ENCODE measurements at places on chromosomes 5 and 9.

GRCh38 chr9:136978073-136978864 lies 965 bp downstream of the PTGDS start:
- peak; percentile 60 for DNase-seq

DNA sequence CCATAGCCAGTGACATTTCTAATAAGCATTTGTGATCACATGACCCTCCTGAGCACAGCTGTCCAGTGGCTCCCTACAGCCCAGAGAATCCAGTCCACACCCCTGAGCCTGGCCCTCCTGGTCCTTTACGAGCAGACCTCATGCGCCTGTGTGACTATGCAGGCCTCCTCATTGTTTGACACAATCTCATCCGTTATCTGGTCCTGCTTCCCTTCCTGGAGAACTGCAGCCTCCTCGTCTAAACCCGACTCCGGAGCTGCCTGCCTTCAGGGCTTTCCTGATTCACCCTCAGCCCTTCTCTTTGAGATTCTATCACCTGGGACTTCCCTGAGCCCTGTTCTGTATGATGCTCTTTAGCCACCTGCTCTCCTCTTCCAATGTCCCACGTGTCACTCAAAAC lies 79.7 kb downstream of the GPR21 start:
- DNase-seq = no peak

- no peak for DNase-seq
Observed at GRCh38 chr9:95855961-95856360, 19.5 kb upstream of the ERCC6L2 start.

- no peak for DNase-seq
Observed at GRCh38 chr9:97763874-97764273, 66.7 kb upstream of the XPA start.

GRCh38 chr5:119570910-119571309 lies 58.4 kb upstream of the FAM170A start:
- no peak for DNase-seq

GRCh38 chr5:128537221-128537999 lies 635 bp downstream of the FBN2 start:
- no peak for DNase-seq

- no peak for DNase-seq
Observed at GRCh38 chr9:73916016-73916673, 581.0 kb upstream of the RORB start.

GRCh38 chr9:114372921-114373448 lies 14.8 kb downstream of the AKNA start:
- DNase-seq = peak; percentile 49

- DNase-seq = no peak
Observed at GRCh38 chr5:156826150-156826549, 23.9 kb upstream of the PPP1R2B start.

DNA sequence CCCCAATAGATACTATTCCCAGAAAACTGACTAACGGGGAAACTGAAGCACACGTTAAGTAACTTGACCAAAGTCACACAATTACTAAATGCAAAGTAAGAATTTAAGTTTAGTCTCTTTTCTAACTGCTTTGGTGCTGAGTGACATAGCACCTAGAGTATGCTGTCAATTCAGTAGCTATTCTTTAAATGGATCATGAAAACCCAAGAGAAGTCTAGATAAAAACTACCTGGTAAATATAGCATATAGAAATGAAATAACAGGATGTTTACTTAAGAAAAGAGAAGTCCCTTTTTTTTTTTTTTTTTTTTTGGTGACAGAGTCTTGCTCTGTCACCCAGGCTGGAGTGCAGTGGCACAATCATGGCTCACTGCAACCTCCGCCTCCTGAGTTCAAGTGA lies 129.2 kb downstream of the PDE4D start:
- DNase-seq = no peak

GRCh38 chr9:5945112-5945511 lies 54.4 kb downstream of the MLANA start:
- no peak for DNase-seq

- no peak for DNase-seq
Observed at GRCh38 chr9:100466829-100467221, 6.1 kb upstream of the TMEFF1 start.

DNA sequence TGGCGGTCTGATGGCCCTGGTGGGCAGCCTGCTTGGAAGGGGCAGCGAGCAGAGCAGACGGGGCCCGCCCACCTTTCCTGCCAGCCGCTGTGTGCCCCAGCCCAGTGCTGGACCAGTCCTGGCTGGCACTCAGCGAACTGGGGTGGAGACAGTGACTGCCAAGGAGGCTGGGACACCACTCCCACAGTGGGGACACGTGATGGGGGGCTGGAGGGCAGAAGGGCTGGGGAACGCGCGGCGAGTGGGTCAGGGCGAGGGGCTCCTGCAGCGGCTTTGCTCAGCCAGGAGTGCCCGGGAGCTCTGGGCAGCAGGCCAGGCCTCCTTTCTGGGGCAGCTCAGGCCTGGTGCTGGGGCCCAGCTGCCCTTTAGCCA lies 19.5 kb downstream of the NCS1 start:
- no peak for DNase-seq

- DNase-seq = no peak
Observed at GRCh38 chr9:124017929-124018729, 6.6 kb downstream of the LHX2 start.

GRCh38 chr5:106801554-106801953 lies 869.2 kb downstream of the EFNA5 start:
- DNase-seq = no peak

- no peak for DNase-seq
Observed at GRCh38 chr9:2934883-2935282, 91.0 kb upstream of the PUM3 start.

DNA sequence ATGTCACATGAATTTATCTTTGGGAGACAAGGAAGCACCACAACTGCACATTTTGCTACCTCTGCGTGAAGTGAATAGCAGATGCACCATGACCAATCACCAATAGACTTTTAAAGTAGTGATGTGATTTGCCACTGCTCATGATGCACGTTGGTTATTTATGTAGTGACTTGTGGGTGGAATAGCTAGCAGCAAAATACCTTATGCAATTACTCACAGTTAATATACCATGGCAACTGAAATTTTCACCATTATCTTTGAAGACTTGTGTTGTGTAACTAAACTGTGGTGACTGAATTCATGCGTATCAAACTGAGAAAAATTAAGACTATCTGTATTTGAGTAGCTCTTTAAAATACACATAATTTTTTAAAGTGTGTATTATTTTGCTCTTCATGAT lies 46.2 kb upstream of the TUSC1 start:
- DNase-seq = no peak

GRCh38 chr5:169248996-169249395 lies 51.9 kb downstream of the SLIT3 start:
- DNase-seq = no peak

GRCh38 chr9:112174222-112174964 lies 704 bp downstream of the SUSD1 start:
- peak; percentile 40 for DNase-seq

- no peak for DNase-seq
Observed at GRCh38 chr5:59489551-59489950, 404.0 kb downstream of the PDE4D start.

DNA sequence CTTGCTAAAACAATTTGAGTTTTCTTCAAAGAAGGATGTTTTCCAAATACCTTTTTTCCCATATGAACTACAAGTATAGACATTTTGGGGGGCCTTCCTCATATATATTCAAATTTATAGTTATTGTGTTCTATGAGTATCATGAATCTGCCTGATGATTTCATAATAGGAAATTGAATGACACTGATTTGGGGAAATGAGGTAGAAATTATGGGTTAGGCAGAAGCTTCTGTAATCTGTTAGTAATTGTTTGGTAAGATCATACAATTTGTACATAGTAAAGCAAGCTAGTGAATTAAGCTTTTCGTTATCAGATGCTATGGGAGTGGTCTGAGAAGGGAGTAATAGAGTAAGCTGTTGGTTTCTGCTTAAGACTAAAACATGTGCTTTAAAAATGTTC lies 98.0 kb downstream of the TRIO start:
- DNase-seq = no peak

DNA sequence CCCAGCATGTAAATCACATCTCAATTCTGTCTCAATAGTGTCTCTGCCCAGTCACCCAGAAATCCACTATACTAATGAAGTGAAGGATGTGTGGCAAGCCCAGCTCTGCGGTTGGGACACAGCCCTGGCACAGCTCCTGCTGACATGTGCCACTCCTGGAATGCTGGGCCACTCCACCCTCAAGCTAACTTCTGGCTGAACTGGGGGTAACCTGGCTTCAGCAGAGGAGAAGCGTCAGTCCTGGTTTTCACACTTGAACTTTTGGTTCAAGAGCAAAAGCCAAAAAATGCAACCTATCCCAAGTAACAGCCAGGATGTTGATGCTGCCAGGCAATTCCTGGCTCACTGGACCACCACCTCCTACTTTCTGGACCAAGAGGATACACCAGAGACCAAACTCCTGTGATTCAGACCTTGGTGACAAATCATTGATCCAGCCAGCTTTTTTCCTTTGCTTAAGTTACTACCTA lies 86.4 kb downstream of the ARRDC3 start:
- no peak for DNase-seq

GRCh38 chr5:132890817-132891216 lies 17.3 kb downstream of the LEAP2 start:
- no peak for DNase-seq

DNA sequence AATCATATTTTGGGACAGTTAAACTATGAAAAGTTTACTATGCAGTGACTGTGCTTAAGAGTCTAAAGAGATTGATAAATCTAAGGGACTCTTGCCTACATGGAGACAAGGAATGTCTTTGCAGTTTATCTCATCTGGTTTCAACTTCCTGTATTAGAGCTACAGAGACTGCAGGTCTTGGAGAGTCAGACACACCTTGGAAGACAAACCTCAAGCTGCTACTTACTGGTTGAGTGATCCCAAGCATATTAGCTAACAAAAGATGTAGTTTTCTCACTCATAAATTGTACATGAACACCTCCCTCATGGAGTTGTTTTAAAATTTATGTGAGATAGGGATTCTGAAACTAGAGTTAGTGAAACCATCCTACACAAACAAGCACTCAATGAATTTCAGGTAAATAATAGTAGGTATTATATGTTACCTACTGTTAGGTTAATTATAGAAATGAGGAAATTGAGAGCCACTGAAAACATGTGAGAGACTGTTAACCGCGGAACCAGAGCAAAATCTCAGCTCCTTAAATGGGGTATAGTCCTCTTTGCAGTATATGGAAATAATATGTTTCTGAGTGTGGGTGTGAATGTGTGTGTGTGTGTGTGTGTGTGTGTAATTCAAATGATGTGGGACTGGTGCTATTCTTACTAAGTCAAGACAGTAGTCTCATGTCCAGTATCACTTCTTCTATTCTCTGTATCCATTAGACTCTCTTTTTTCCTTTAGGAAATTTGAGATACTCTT lies 752.1 kb downstream of the DTWD2 start:
- DNase-seq = no peak

- DNase-seq = no peak
Observed at GRCh38 chr9:69020301-69021145, 6.6 kb upstream of the PRKACG start.

GRCh38 chr9:69420611-69421270 lies 95.7 kb downstream of the ENTREP1 start:
- no peak for DNase-seq

Measured in stimulated activated CD4-positive, alpha-beta T cell treated with anti-CD3 and anti-CD28 coated beads, TNF-alpha, amount 100 ng/mL, for 24 hours (primary cell).